ENCODE measurements at places on chromosomes 2 and 18.

DNA sequence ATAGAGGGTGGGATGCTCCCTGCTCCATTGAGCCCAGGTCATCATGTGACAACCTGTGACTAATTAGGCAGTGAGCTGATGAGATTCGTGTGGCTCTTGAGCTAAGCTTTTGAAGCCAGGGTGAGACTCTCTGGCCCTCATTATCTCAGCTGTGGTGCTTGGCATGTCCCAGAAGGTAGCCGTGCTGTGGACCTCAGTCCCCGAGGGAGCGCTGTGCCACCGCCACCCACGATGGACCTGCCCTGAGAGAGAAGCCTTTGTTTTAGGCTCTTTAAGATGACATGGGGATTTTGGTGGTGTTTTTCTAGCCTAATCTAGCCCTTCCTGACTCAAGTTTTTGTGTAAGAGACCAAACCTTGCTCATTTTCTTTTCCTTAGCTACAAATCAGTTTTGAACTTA, 66.4 kb downstream of the NEDD4L start:
- DNase-seq: no peak

DNA sequence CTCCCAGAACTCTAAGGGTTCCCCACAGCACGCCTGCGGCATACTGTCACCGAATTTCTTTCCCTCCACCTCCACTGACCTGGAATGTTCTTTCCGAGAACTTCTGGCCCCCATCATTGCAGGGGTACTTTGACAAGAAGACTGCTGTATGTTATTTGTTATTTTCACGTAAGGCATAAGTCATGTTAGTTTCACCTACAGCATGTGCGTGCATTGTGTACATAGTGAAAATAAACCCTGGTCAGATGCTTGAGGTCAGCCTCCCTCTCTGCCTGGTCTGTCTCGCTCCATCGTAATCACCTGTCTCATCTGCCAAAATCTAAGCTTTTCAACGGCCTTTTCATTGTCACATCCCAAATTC, 4.1 kb downstream of the ABCG8 start:
- DNase-seq: no peak

GRCh38 chr2:16645775-16646559, 19.7 kb downstream of the CYRIA start:
- no peak for DNase-seq

GRCh38 chr2:239608723-239609122, 207.9 kb upstream of the HDAC4 start:
- DNase-seq: no peak

DNA sequence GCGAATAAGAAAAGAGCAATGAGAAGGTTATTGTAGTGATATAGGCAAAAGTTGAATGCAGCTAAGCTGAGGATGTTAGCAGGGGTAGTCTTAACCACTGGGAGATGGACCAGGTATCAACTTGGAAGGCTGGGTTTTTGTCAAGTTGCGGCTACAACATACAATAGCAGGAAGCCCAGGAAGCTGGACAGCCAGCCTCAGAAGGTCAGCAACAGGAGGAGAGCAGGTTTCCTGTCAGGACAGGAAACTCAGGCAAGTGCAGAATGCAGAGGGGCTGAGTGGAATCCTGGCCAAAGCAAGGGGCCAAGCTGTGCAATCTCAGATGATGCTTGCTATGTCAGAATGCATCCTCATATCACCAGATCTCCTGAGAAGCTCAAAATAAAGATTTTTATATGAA, 530.0 kb upstream of the ID2 start:
- DNase-seq: no peak

All from activated T-cell treated with anti-CD3 and anti-CD28 coated beads for 1 hour (primary cell).